Esophagus squamous epithelium (tissue), 5 donors: ENCODE measurements at places on chromosomes 3 and 15. TPM values are rescaled to one million over a fixed set of nuclear protein-coding genes. Genes with fewer than 3 reads are reported as not detected.
A peak's percentile ranks its signal among the peaks of the same experiment; 100 is the strongest.

The IL16 gene
- 20.0 TPM for total RNA-seq

The IL5RA gene
- not detected for total RNA-seq

The DIS3L gene
- total RNA-seq: 16.4 TPM

DNA sequence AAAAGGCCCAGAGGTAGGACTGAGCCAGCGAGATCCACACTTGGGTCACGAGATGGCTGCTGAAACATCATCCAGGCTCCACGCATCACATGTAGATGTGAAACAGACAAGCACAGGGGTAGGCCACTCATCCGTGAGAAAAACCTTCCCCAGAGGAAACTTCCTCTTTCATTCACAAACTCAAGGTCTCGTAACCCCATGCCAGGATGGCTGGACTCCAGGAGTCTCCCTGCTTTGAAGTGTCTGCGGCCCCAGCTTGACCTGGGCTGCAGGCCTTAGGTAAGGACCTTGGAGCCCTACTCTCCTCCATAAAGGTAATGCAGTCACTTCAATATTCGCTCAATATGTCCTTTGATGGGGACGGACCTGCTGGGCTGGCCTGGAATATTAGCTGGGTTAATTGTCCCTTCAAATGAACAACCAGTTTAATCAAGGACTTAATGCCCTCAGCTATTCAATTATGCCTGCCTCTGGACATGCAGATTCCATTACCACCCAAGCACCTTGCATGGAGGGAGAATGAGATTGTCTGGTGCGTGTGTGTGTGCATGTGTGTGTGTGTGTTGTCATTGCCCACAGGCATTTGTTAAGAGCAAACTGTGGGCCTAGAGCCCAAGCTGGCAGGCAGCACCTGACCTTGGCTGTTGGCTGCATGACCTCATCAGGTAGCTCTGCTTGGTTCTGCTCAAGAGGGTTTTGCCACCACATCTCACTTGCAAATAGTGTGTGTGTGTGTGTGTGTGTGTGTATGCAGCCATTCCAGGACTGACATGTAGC lies 186.9 kb upstream of the TLE3 start:
- no peak for DNase-seq

GRCh38 chr3:78177780-78178179 lies 1137.9 kb downstream of the ROBO2 start:
- DNase-seq: no peak

DNA sequence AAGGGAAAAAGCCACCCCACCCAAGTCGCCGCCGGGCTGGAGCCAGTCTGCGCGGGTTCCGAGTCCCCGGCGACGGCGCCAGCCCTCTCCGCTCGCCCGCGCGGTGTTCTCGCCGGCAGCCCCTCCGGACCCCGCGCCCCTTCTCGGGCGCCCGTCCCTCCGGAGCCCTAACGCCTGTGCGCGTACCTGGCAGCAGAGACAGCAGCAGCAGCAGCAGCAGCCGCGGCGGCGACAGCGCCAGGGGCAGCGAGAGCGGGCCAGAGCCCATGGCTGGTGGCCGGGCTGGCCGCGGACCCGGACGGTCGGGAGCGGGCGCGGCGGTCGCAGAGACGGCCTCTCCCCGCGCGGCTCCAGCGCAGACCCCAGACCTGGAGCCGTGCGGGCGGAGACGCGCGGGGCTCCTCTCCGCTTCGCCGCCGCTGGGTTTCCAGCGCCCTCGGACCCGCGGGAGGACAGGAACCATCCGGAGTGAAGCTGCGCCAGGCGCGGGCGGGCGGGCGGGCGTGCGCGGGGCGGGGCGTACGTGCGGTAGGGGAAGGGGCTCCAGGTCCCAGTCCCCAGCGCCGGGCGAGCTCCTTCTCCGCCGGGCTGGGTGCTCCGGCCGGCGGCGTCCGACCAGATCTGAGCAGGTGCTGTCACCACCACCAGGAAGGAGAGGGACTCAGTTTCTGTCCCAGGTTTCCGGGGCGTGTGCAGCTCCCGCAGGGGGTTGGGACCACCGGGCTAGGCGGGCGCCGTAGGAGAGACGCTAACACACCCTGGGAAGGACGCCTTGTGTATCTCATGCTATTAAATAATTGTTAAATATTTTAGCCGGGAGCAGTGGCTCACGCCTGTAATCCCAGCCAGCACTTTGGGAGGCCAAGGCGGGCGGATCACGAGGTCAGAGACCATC lies at the start of gene CHRNA3:
Gene CHRNA3, minus strand, starts transcription at position 470 of the 895 bp plus-strand sequence. Its CDS starts 202 bp downstream, at position 268.
- no peak for DNase-seq

GRCh38 chr3:160885791-160886286 lies 129.8 kb downstream of the PPM1L start:
- DNase-seq: peak; percentile 1

- DNase-seq: no peak
Measured at GRCh38 chr15:66907826-66908743, 157.3 kb upstream of the SMAD3 start.
